Fibroblast of mammary gland (primary cell): ENCODE measurements at places on chromosomes 1 and 21.

DNA sequence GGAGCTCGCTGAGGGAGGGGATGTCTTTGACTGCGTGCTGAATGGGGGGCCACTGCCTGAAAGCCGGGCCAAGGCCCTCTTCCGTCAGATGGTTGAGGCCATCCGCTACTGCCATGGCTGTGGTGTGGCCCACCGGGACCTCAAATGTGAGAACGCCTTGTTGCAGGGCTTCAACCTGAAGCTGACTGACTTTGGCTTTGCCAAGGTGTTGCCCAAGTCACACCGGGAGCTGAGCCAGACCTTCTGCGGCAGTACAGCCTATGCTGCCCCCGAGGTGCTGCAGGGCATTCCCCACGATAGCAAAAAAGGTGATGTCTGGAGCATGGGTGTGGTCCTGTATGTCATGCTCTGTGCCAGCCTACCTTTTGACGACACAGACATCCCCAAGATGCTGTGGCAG is 1.4 kb downstream of the TSSK3 start:
- no peak for DNase-seq

DNA sequence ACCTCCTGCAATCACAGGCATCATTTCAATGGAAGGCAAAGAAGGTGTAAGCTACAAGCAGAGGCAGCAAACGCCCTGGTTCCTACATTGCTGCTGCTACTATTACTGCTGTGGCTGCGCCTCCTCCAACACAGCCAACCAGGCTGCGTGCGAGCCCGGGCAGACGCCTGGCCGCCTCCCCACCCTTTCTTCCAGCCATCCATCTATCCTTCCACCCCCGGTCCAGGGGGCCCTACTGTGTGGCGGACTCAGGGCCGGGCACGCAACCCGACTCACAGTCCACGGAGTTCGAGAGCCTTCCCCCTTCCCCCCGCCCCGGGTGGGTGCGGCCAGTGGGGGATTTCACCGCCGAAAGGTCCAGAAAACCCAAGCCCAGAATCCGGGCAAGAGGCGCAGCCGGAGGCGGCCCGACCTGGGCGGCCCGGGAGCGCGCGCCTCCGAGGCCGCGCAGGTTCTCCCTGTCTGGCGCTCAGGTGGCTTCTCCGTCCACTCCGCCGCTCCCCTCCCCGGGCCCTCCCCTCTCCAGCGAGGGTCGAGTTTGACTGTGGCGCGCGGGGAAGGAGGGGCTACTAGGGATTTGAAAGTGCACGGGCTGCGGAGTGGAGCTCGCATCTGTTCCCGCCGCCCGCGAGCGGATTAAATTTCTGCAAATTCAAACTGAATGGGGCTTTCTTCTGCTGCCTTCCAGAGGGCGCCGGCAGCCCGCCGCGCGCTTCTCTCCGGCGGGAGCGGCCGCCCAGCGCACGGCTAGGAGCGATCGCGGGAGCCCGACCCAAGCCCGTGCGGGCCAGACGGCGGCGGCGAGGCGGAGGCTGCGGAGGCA is at the start of gene HUNK:
Gene HUNK, plus strand, starts transcription at position 569 of the 823 bp plus-strand sequence. CDS start 655 bp downstream, outside the sequence.
- peak; percentile 17 for DNase-seq

DNA sequence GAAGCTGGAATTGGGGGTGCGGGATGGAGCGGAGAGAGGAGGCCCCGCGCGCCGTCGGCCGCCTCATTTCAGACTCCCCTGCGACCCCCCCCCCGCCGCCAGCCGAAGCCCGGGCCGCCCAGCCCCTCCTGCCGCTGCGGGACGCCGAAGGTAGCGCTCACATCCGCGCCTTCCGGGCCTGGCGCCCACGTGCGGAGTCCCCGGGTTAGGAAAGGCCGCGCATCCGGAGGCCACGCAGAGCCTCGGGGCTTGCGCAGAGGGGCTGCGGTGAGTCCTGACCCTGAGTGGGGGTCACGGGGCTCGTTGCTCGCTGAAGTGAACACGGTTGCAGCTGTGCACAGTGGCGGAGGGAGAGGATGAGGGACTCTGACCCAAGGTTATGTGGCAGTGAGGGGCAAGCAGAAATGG is 552 bp upstream of the ZNF496 start:
- peak; percentile 44 for DNase-seq

GRCh38 chr1:38860454-38860795 is 853 bp upstream of the RRAGC start:
- peak; percentile 11 for DNase-seq

DNA sequence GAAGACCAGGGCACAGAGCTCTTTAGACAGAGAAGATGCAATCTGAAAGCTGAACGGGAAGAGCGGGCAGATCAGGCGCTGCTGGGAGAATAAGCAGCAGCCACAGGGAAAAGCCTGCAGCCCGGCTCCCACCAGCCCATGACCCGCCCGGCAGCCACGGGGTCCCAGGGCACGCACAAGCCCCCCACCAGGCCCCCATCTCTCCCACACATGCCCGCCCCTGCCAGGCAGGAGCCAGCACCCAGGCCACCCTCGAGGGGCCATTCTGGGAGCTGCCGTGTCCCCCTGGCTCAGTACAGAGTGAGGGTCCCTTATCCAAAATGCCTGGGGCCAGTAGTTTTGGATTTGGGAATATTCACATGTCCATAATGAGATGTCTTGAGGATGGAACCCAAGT is 16.3 kb downstream of the SLC19A1 start:
- DNase-seq: no peak

DNA sequence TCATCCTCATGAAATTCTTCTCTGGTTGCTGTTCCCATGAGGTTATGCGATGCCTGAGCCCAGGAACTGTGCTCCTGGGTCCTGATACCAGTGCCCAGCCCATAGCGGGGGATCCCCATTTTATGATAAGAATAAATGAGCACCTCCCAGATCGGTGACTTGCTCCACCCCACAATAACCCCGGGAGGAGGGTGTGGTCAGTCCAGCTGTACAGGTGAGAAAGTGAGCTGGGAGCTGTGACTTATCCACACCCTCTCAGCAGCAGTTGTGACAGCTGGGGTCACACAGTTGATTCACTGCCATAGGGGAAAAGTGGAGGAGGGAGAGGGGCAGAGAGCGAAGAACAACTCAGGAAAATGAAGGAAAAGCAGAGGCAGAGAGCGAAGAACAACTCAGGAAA is 33.4 kb downstream of the OR2G3 start:
- no peak for DNase-seq

- DNase-seq: peak; percentile 13
Measured at GRCh38 chr21:36747815-36748383, 49.0 kb downstream of the SIM2 start.
